Eye (tissue), 1 donor: ENCODE measurements at places on chromosomes 6 and 20.

- DNase-seq: no peak
Observed at GRCh38 chr6:137099689-137100403, 55.1 kb upstream of the IL20RA start.

DNA sequence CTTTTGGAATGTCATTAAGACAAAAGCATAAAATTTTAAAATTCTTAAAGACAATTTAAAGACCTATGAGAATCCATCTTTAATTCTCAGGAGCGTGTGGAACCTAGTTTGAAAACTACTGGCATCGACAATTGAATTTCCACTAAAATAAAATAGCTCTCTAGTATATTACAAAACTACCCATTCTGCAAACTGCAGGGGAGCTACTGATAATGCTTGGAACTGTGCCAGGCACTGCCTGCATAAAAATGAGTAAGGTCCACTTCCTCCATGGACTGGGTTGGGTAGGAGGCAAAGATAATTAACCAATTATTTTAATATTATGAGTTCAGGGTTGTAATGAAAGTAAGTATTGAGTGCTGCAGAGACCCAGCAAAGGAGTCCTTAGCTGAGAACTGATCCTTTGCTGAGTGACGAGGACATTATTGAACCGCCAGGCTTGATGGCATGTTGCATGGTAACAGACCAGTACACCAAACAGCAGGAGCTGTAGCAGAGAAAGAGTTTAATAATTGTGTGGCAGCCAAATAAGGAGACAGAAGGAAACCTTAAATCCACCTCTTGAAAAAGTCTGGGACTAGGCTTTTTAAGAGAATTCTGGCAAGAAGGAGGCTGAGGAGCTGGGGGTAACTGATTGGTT, 261.3 kb downstream of the ESR1 start:
- DNase-seq: peak; percentile 1

DNA sequence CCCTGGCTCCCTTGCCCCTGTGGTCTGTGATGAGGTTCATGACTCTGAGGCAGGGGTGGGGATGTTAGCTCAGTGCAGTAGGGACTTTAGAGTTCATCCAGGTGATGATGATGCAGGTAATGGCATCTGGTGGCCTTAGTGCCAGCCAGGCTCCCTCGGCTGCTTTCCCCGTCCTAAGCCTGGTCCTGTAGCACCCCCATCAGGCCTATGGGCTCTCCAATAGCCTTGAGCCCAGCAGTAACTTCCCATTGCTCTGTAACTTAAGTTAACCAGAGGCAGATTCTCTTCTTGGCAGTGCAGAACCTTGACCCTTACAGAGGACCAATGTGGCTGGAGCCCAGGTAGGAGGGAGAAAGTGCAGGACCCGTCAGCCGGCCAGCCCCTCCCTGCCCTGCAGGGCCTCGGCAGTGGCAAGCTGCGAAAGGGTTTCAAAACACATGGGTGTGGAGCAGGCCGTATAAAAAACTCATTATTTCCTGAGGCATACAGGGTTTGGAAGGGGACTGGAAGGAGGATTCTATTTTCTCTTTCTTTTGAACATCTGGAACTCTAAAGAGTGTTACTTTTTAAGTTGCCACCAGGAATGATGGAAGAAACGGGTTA, 406.9 kb downstream of the CDH26 start:
- peak; percentile 40 for DNase-seq

DNA sequence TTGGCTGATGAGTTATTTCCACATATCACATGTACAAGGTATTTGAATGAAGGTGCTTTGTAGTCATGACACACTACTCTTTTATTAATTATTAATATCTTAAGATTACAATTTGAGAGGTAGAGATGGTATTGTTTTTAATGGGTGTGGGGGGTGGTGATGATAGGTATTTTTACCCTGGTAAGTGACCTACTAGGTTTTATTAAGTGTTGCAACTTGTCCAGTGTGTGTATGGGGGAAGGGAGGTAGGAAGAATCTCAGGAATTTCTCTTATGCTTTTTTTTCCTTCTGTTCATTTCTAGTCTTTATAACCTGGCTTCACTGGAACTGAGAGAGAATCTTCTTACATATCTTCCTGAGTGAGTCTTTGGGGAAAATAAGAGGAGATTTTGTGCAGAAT, 101.4 kb downstream of the LRRC1 start:
- DNase-seq: peak; percentile 31

DNA sequence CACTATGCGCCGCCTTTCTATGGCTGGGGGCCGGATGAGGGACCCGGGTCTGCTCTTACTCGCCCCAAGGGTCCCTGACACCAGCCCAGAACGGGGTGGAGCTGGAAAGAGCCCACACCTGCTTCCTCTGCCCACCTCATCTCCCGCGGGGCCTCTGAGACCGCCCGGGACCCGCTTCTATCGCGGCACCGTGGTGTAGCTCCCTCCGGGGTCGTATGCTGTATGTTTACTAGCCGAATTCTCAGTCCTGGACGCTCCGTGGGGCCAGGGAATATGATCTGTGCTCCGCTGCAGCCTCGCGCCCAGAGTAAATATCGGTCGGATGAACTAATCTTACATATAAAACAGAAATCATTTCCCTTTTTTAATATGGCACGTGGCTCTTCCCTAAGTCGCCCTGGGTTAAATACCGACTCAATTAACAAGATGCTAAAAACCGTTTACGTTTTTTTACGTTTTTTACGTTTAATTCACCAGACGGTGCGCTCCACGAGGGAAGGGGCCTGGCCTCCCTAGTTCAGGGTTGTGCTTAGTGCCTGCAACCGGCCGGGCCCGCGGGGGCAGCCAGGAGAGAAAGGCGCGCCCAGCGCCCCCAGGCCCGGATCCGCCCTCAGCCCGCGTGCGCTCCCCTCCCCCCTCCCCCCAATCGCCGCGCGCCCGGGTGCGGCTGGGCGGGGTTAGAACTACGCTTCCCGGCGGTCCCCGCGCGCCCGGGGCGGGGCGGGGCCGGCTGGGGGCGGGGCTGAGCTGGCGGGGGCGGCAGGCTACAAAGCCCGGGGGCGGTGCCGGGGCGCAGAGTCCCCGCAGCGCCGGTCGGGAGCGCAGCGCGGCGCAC, at the start of gene RBM38:
TSS of gene RBM38 (plus strand) at position 793 of the 835 bp plus-strand sequence. CDS start 186 bp downstream, outside the sequence.
- peak; percentile 88 for DNase-seq

- DNase-seq: no peak
Observed at GRCh38 chr20:48568520-48568919, 259.3 kb downstream of the PREX1 start.

DNA sequence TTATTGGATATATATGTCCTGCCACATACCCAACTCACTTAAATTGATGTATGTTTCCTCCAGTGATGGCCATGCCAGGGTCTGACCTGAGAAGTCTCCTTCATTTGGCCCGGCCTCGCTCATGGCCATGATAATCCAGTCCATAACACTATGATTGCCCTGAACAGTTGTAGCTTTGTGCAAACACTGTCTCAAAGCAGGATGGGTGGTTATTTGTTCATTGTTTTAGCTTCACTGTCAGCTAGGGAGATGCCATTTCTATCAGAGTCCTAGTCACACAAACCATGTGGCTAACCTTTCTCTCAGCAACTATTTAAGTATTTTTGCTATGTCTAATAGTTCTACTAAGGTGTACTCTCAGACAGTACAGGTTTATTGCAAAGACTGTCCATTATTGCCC, 47.6 kb upstream of the ZNF337 start:
- no peak for DNase-seq

GRCh38 chr6:84278321-84278998, 51.0 kb upstream of the CEP162 start:
- DNase-seq: peak; percentile 58

DNA sequence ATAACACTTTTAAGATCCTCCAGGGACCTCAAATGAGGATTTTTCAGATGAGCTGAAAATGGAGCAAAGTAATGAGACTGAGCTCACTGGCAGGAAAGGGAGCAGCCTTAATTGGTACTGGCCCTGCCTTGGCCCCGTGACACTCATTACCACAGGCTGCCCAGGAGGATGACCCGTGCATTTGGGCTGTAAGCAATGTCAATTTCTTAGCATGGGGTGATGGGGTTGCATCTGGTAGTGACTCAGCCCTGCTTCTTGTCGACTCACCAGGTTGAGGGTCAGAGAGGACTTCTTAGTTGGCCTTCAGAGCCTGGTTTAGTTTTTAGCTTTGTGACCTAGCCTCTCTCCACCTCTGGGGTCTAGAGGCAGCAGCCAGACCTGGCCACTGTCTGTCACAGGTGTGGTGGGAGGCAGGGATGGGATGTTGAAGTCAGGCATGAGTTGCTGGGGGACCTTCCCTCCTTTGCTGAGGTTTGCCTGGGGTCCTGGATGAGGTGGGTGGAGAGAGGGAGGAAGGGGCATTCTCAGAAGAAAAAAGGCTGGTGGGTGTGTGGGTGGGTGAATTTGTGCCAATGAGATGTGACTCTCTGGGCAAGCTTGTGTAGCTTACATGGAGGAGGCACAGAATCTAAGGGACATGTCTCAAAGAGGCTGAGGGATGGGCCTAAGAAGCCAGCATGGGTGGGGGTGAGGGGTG, 25.9 kb upstream of the EPB41L1 start:
- peak; percentile 33 for DNase-seq

GRCh38 chr20:51287628-51288413, 254.7 kb downstream of the NFATC2 start:
- DNase-seq: peak; percentile 30

DNA sequence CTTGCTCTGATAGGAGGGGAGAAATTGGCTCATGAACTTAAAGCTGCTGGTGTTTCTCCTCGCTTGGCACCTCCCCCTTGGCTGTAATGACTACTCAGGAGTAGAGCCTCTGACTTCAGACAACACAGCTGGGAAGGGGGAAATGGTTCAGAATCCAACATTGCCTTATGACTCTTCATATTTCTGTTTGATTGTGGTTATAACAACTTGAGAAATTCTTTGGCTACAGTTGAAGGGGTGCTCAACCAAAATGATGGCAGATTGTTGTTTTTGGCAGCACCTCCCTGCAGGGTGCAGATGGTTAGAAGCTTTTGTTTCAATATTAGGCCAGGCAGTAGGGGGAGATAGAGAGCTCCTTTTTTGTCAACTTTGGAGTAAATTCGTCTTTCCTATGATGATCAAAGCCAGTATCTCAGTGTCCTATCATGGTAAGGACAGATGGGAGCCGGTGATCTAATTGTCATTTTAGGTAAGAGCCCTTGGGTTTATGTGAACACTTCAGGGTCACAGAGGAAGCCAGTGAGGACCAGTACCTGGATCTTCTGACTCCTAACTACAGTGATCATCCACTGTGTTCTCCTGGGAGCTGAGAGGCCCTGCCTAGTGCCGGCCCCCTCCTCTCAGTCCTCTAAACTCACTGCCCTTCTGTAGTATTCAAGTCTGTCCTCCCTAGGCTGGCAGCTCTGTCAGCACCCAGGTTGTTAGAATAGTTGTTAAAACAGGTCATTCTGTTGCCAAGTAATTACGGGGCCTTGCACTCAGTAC, 39.9 kb downstream of the RPRD1B start:
- peak; percentile 92 for DNase-seq

- DNase-seq: no peak
Observed at GRCh38 chr6:108027594-108027993, 46.9 kb downstream of the OSTM1 start.

- DNase-seq: no peak
Observed at GRCh38 chr20:37693242-37693634, 592 bp upstream of the CTNNBL1 start.

DNA sequence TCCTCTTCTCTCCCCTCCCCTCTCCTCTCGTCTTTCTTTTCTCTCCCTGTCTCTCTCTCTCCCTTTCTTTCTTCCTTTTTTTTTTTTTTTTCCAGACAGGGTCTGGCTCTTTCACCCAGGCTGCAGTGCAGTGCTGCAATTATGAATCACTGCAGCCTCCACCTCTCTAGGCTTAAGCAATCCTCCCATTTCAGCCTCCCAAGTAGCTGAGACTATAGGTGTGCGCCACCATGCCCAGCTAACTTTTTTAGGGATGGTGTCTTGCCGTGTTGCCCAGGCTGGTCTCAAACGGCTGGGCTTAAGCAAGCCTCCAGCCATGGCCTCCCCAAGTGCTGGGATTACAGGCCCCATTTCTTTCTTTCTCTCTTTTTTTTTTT, 59.9 kb upstream of the NCOA3 start:
- DNase-seq: no peak

DNA sequence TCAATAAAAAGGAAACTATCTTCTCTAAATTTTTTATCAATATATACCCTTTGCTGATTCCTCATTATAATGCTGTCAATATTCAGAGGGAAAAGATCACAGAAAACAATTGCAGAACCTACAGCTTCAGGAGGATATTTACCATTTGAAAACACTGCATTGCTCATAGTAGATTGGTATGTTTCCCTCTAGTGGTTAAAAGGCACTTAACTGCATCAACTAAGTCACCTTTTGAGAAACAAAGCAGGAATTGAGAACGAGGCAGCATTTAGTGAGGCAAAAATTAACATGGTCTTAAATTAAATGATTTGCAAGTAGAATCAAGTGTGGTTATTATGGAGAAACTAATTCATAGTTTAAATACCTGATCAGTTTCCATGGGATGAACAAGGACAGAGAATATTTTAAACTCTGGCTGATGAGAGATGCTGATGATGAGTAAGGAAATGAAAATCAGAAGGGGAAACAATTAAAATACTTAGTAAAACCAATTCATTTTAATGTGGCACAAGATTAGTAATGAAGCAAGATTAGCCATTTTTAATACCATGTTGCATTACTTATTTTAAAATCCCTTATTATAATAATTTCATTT, 642.1 kb downstream of the EPHA7 start:
- peak; percentile 71 for DNase-seq

GRCh38 chr20:1207293-1207878, 4.1 kb downstream of the C20orf202 start:
- no peak for DNase-seq

GRCh38 chr6:157513004-157513603, 132.1 kb downstream of the ZDHHC14 start:
- no peak for DNase-seq

- peak; percentile 34 for DNase-seq
Observed at GRCh38 chr6:152828431-152828830, 77.8 kb downstream of the VIP start.

DNA sequence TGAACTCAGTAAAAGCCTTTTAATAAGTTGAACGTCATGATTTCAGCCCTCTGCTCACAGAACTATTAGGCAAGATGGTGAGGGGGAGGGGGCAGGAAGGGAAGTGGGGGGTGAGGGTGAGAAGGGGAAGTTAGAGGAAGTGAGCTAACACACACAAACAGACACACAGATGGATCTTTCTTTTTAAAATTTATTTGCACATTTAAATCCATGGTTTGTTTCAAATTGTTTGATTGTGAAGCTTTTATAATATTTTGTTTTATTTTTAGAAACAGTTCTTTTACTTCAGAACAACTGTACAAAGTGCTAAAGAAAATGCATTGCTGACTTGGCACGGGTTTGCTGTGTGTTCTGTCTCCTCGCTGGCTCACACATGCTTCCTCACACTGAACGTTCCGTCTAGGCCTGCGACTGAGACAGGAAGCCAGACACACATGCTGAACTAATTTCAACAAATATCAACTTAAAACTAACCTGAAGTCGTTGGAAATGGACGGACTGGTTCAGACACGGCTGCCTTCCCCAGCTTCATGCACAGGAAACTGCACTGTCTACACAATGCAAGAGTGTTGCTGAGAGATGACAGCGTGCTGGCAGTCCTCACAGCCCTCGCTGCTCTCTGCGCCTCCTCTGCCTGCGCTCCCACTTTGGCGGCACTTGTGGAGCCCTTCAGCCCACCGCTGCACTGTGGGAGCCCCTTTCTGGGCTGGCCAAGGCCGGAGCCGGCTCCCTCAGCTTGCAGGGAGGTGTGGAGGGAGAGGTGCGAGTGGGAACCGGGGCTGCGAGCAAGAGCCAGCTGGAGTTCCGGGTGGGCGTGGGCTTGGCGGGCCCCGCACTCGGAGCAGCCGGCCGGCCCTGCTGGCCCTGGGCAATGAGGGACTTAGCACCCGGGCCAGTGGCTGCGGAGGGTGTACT, 8.1 kb upstream of the ZBP1 start:
- DNase-seq: peak; percentile 71
